Thoracic aorta (tissue), 2 donors: ENCODE measurements at places on chromosomes 5 and 9.

DNA sequence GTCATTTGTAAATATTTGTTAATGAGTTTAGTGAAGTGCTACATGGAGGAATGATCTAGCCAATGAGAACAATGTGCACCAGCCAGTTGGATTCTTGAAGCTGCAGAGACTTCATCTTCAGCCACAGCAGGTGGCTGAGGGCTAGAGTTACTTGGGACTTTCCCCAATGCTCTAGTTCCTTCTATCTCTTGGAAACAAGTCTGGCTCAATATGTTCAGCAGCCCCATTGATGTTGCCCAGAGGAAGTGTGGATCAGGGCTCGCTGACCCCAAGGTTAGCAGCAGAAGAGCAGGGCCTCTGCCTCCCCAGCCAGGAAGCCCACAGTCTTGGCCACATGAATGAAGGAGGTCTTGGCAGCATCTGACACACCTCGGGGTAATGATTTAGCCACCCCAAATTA lies 117.5 kb downstream of the SLC1A3 start:
- DNase-seq = no peak

- DNase-seq = no peak
Observed at GRCh38 chr9:136628268-136628667, 34.4 kb upstream of the EGFL7 start.

DNA sequence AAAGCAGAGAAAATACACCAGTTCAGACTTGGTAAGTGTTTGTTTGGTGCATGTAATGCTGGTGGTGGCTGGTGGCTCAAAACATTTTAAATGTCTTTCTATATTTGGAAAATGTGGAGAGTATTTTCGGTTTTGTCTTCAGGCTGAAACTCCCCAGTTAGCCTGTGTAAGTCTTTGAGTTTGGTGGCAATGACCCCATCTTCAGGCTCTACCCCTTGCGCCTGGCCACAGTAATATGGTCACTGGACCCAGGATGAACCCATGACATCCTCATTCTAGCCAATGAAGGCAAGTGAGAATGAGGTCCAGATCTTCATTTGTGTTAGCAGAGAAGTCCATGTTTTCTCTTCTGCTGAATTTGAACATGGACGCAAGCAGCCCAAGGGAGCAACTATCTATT lies 422.6 kb downstream of the BRINP1 start:
- DNase-seq = no peak

- no peak for DNase-seq
Observed at GRCh38 chr9:134393582-134394280, 67.5 kb downstream of the RXRA start.

DNA sequence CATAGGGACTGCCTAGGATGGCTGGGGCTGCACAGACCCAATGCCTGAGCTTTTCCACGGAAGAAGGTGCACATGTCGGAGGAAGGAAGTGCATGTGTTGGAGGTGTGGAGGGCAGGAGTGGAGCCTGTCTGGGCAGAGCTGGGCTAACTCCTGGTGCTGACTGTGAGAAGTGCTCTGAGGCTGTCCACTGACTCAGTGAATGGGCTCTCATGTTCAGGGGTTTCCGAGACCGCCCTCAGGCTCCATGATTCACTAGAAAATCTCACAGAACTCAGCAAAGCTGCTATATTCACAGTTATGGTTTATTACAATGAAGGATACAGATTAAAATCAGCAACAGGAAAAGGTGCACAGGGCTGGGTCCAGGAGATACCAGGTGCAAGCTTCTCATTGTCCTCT lies 37.2 kb downstream of the NTNG2 start:
- DNase-seq = no peak

DNA sequence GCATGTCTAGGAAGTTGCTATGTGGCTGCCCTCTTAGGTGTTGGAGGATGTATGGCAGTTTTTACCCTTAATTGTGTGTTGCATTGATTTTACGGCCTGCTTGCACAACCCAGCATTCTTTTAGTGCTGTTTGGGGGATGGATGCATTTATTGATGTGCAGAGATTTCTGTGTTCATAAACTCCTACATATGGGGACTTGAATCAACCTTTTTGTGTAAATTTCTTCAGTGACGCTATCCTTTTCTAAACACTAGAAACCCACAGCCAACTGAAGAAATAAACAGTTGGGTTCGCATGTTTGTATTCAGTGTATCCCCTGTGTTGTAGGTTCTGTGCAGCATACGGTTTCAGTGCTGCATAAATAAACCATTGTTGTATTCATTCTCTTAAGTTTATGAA lies 263.7 kb downstream of the RASEF start:
- DNase-seq = no peak

- DNase-seq = no peak
Observed at GRCh38 chr9:30036558-30036957, 2347.9 kb upstream of the ACO1 start.

DNA sequence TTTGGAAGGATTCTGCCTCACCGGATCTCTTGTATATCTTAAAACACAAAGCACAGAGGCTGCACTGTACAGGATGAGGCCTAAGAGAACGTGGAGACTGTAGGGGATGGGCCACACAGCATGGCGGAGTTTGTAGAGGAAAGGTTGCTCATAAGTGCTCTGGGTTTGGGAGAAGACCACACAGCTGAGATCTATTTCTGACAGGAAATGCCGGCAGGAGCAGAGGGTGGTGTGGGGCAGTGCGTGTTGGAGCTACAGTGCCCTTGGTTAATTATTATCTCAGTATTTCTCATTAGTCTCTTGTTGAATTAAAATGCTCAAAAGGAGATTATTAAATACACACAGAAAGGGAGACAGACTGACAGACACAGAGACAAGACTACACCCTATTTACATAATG lies 9.6 kb downstream of the PALM2AKAP2 start:
- DNase-seq = no peak

- no peak for DNase-seq
Observed at GRCh38 chr5:122009436-122009835, 47.7 kb downstream of the SRFBP1 start.

DNA sequence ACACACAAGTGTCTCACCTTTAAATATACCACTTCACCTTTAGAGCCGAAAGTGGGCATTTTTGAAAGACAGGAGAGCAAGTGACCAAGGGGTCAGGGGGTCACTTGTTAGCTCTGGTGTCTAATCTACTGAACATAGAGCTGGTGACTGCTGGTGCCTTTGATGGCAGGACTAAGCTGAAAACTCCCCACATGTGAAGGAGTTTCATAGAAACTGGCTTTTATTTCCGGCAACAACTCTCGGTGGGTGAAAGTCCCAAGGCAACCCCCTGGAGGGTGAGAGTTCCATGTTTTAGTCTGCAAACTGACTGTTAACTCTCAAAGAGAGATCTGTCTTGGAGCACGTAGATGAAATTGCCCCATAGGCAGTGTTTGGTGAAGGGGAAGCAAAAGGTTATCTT lies 466.9 kb downstream of the DMRTA1 start:
- DNase-seq = no peak

DNA sequence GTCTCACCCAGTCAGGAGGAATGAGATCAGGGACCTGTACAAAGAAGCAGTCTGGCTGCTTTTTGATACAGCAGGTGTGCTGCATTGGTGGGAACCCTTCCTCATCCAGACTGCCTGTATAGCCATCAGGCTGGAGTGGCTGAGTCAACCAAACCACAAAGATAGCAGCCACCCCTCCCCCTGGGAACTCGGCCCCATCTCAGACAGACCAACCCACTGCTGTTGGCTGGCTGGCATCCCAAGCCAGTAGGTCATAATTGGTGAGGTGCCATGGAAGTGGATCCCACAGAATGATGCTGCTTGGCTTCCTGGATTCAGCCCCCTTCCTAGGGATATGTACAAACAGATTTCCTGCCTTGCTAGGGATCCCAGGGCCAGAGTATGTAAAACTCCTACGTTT lies 60.9 kb downstream of the YTHDC2 start:
- DNase-seq = no peak

GRCh38 chr9:14283276-14283675 lies 30.7 kb downstream of the NFIB start:
- no peak for DNase-seq

DNA sequence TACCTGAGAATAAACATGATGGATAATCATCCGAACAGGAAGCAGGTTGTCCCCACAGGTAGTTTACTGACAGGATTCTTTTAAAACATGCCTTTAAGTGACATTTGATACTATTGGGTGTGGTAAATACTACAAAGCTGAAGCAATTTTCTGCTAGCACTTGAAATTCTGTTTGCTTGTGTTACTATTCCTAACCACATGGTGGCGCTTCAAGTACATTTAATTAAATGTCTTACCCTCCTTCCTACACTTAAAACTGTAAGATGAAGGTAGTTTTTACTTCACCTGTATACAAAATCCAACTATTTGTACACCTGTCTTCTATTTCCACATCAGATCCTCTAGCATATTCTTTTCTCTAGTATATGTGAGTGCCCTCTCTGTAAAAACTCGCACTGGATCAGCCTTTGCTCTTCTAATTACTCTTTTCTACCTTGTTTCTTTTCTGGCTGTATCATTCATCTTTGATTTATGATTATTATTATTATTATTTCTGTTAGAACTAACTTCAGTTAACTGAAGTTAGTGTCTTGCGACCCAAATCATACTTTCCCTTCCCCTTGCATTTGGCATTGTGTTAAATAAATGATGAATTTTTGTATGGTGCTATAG lies 18.4 kb downstream of the SLC25A46 start:
- DNase-seq = no peak

GRCh38 chr9:91166796-91167366 lies 194.8 kb downstream of the AUH start:
- DNase-seq = no peak

DNA sequence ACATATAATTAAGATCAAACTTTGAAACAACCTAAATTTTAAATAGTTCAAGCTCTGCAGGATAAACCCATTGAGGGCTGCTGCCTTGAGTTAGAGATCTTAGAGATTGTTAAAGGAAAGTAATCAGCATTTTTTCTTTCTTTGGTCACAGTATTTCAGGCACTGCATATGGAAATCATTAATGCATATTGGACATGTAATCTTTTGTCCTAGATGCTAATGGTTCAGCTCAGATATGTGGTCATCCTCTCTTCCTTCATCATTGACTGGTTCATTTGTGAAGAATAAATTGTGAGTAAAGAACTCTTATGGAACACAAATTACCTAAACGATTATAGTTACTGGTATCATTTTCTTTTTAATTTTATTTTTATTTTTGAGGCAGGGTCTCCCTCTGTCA lies 82.0 kb upstream of the PRLR start:
- no peak for DNase-seq

GRCh38 chr5:109708813-109709212 lies 19.1 kb downstream of the MAN2A1 start:
- DNase-seq = no peak

- DNase-seq = no peak
Observed at GRCh38 chr9:69034071-69034470, 1.5 kb upstream of the FXN start.

DNA sequence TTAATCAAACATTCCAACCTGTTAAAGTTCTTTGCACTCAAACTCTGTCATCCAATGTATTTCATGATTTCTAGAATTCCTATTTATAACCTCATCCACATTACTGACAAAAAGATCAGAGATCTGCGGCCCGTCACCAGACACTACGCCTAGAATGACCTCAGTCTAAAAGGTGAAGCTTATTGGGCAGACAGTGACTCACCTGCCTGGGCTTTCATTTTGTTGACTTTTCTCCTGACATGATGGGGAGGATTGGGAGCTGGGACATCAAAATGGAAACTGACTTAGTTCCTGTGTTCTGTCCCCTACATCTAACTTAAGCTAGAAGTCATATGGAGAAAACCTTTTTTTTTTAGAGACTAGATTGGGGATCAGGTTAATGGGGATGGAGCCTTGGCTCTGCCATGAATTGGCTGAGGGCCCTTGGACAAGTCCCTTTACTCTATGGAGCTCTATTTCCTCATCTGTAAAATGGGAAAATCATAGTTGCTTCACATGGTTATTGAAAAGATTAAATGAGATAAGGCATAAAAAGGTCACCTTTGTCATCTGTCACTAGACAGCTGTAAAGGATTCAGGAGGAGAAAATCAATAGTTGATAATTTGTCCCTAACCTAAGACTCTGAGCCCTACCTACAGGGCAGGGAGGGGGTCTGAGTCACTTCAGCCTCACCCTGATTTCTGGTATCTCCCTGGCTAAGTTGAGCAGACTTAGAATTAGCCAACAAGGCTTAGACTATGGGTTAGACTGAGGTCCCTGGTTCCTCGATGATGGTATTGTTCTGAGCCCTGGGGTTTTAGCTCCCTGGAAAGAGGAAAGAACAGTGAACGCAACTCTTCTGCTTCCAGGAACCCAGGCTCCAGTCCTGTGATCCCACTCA lies 224.8 kb upstream of the TBC1D2 start:
- no peak for DNase-seq

DNA sequence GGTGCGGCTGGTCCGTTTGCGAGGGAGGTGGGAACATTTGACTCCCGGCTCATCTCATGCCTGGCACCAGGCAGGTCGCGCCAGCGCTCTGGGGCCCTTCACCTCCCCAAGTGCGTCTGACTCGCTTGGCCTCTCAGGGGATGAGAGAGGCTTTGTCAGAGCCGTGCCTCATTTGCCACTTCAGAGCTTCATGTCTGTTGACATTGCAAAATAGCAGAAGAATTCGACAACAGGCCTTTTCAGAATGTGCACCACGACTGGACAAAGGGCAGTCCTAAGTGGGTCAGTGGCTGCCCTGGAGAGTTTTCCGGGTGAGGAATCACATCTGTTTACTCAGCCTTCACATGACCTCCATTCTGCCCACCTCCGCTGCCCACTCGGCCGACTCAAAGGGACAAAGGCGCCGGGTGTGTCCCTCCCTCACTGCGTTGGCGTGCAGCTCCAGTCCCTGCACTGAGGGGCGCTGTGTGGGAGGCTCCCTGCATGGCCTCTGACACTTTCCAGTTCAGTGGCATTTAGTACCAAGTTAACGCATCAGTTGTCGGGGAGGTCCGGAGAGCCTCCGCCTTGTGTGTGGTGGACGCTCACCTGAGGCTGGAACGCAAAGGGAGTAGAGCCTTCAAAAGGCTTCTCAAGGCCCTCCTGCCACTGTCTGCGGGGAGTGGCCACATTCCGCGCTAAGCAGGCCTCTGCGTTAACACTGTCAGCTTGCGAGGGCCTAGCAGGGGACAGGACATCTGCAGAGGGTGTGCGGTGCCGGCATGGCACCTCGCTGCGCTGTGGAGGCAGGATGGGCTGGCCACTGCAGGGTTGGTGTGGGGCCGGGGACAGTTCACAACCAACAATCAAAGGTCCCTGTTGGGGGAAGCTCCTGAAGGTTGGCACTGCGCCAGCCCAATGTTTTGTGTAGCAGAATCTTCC lies 171.5 kb downstream of the NXNL2 start:
- DNase-seq = no peak

GRCh38 chr5:71939452-71940230 lies 167.6 kb upstream of the MAP1B start:
- no peak for DNase-seq

GRCh38 chr5:164277720-164278119 lies 772.3 kb downstream of the MAT2B start:
- DNase-seq = no peak

GRCh38 chr5:135223891-135224625 lies 175.0 kb downstream of the MACROH2A1 start:
- no peak for DNase-seq

DNA sequence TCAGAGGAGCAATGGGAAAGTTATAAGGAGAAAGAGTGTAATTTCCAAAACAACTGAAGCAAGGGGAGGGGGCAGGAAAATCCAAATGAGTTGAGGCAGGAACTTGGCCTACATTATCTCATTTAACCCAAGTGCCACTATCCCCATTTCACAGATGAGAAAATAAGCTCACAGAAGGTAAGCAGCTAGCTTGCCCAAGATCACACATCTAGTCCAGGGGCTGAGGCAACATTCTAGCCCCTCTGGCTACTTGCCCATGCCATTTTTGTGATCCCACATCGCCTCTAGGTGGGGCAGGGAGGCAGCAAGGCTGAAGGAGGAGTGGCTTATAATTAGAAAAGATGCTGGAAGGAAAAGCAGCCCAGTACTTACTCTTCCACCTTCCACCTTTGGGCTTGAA lies 2.6 kb upstream of the PSIP1 start:
- no peak for DNase-seq
